Hematopoietic multipotent progenitor cell treated with erythropoietin and hydrocortisone succinate and interleukin-3 and kit ligand, for 15 days (in vitro differentiated cells): ENCODE measurements at places on chromosomes 7 and 10.

DNA sequence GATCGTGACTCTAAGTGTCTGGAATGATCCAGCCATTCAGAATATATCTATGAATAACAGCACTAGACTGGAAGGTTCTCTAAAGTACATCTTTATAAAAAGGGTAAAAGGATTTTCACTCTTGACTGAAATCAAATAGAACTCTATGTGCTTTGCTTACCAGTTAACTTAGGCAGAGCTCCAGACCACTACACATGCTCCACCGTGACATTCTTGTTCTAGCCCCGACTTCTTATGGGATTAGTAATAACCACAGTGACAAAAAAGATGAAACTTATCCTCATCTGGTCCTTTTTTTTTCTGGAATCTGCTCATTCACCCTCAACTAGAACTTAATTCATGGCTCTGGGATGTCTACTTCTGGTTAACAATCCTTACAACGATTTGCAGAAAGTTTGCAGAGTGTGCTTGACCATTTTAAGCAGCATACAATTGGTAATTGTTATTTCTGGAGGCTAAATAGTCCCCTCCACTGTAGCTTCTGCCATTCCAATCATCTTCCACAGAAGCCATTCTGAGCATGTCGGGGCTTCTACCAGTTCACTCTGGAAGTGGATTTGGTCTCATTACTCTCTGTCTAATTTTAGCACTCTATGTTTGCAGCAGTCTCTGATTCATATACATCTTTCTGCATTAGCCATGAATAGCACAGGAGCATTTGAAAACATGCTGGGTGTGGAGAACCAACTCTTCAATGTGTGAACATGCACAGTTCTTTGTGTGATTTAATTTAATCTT lies 163.7 kb upstream of the CDC14C start:
- no peak for DNase-seq

DNA sequence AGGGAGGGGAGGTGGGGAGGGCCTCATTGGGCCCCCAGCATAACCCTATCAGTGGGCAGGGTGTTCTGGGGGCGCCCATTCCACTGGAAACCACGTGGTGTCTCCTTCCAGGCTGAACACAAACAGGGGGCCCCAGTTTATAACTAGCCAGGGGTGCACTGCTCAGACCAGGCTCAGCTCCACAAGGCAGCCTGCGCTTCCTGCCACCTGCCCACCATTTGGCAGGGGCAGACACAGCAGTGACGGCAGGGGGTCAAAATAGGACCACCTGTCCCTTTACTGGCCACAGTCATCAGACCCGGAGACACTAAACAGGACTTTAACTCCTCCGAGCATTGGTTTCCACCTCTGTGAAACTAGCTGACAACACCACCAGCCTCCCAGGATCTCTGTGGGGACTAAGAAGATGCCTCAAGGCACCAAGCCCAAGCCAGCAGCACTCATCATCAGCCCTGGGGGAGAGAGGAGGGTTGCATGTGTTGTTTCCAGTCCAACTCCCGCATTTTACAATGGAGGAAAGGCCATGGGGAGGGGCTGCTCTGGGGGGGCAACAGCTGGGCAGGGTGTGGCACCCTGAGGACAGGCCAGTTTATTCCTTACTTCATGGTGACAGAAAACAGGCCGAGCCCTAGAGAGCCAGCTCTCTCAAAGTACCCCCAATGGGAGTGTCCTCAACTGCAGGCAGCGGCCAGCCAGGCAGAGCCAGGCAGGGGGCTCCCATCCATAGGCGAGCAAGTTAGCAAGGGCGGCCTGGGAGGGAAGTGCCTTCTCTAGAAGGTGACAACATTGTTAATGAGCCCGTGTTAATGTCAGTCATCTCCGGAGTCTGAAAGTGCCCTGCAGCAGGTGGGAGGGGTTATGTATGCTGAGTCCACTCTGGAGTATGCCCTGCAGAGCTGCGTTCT lies 127.6 kb downstream of the TNS3 start:
- no peak for DNase-seq

DNA sequence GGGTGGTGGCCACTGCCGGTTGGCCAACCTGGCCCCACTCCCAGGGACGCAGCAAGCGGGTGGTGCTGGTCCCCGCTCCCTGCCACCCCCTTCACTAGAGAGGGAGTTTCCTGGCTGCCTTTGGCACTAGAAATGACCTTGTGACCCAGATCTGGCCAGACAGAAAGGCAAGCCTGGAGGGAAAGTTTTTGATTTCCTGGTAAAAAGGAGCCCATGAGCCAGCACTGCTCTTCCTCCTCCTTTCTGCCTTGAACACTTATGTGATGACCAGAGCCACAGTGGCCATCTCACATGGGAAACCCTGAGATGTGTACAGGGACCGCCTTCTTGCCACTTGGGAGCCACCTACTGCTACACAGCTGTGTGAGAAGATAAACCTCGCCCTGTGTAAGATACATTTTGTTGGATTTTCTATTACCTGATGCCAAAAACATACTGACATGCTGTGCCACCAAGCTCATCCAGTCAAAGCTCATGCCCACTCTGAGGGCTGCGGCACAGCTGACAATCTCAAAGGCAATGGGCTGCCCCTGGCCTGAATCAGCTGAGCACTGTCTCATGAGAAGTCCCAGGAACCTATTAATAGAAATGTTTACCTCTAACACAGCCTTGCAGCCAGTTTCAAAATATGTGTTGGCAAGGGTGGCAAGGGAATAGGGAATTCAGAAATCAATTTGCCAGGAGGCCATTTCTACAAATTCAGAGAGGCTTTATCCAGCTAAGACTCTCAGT lies 94.0 kb downstream of the CYTH3 start:
- peak; percentile 86 for DNase-seq

- no peak for DNase-seq
These were observed 970.9 kb upstream of the LRRN3 start for GRCh38 chr7:110119883-110120581.

DNA sequence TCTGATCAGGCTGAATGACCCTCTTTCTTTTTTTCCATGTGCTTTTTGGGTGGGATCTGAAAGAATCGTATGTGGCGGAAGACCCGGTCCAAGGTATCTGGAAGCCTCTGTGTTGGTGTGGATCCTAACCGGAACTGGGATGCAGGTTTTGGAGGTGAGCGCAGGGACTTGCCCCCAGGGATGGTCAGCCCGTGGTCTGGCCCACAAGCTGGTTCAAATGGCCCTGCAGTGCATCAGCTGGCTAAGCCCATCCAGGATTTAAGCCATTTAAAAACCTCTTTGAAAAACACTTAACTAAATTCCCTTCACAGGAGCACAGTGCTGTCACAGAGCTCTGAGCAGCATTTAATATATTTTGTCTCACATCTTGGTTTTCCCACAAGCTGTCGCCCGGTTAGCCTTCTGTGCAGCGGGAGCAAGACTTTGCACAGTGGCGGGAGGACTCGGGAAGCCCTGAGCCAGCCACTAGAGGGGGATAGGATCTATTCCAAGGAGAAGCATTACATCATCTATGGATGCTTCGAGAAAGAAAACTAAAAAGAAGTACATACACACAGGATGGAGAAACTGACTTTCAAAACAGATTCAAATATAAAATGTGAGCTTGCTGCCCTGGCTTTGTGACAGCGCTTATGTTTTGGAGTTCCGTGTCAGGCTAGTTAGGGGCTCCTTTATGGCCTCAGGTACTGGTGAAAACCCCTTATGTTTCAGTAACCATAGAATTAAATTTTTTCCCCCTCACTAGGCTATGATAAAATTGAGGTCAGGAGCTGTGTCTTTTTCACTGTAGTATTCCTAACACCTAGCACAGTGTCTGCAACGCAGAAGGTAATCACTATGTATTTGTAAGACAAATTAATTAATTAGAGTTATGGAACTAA lies 11.3 kb downstream of the CPA2 start:
- DNase-seq: no peak

- peak; percentile 23 for DNase-seq
These were observed 4.2 kb downstream of the SUN1 start for GRCh38 chr7:836429-836828.

DNA sequence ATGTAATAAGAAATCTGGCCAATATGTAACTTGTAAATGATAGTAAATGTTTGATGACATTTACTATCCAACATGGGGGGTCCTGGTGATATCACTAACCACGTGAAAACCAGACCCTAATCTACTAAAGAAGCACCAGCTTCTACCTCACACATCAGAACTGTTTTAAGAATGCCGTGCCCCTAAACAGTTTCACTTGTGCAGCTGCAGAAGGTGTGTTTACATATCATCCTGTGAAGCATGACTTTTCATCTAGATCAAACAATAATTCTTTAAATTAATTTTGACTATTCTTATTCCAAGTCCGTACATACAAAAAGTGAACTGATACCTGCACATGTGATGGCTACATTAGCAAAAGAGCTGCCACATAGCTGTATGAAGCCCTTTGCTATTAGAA lies 61.0 kb downstream of the STEAP1B start:
- no peak for DNase-seq

DNA sequence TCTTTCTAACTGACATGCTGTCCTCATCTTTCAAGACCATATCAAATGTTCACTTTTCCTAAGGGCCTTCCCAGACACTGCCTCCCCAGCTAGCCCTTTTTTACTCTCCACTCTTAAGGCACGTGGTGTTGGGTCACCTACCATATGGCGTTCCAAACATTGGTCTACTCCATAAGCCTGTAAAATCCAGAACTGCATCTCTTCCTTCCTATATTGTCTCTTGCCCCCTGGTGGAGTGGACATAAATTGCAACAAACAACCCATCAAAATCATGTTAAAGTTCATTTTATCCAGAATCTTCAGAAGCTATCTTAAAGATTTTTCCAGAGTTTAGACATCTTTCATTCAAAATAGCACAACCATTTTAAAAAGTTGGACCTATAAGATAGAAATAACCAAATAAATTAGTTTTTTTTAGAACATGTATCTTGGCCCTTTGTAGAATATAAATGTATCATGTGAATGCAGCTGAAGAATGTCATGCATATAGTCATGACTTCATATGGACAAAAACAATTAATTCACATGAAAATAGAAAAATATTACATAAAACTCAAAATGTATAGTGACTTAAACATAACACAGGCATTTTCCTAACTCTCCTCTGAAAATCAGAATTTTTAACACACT lies 180.6 kb upstream of the CHRM2 start:
- DNase-seq: no peak

- DNase-seq: no peak
These were observed 117.9 kb downstream of the NPY start for GRCh38 chr7:24401628-24402593.
